Stimulated activated CD4-positive, alpha-beta T cell treated with anti-CD3 and anti-CD28 coated beads, Interleukin-4, amount 100 ng/mL, for 24 hours (primary cell): ENCODE measurements at places on chromosomes 1 and 21.

GRCh38 chr1:203465146-203465798, 10.3 kb upstream of the PRELP start:
- DNase-seq, result no peak

DNA sequence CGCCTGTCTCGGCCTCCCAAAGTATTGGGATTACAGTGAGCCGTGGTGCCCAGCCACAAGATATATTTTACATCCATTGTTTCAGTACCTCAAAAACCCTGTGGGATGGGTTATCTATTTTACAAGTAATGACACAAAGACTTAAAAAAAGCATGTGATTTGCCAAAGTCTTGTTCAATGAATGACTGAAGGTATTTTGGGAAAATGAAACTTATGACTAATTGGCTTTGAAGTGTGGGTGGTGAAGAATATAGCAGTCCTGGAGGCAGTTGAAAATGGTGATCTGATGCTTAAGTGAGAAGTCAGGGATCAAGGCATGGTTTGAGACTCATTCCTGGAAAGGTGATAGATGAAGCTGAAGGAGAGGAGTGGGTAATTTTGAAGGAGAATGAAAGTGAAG, 3.0 kb downstream of the SWT1 start:
- DNase-seq, result no peak

DNA sequence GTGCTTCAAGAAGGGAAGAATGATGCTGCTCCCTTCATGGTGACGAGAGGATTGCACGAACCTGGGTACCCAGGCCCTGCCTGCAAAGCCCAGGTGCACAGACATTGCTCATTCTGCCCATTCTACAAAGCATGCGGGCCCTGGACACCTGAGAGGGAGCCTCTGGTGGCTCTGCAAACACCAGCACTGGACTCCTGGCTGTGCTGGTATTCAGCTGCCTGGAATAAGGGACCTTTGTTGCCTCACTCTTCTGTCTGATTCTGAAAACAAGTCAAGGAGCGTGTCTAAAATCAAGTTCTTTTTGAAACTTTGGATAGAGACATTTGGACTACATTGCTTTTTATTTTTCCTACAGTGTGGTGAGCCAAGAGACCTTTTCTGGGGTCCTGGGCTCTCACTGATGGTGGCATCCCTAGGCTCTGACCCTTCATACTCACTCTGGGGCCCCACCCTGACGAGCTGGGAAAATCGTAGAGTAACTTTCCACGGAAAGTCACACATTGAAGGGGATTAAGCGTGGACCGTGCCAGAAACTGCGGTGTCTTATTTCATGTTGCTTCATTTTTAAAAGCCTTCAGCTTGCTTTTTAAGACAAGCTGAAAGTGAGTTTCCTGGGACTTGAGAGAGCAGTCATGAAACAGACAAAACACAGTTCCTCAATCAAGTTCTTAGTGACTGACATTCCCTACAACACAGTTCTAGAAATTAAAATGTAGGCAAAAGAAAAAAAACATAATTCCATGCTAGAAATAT, 24.0 kb downstream of the ABCA4 start:
- DNase-seq, result no peak

GRCh38 chr1:234440348-234440747, 38.6 kb downstream of the TARBP1 start:
- DNase-seq, result no peak

DNA sequence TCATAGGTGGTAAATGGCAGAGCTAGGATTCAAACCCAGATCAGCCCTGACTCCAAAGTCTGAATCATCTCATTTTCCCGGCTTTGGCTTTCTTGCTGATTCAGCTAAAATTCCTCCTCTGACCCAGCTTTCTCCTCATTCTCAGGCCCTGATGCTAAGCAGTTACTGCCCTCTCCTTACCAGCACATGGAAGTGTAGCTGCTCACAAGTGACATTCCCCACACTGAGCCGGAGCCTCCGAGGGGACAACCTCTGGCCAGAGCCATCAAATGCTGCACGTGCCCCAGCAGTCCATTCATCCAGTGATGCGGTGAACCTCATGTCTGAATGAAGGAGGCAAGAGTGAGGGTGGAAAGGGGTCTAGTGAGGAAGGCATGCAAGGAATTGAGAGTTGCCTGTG, 11.1 kb downstream of the ITGA10 start:
- no peak for DNase-seq

- DNase-seq, result no peak
These were observed 78.1 kb downstream of the SIK1 start for GRCh38 chr21:43348801-43349261.

DNA sequence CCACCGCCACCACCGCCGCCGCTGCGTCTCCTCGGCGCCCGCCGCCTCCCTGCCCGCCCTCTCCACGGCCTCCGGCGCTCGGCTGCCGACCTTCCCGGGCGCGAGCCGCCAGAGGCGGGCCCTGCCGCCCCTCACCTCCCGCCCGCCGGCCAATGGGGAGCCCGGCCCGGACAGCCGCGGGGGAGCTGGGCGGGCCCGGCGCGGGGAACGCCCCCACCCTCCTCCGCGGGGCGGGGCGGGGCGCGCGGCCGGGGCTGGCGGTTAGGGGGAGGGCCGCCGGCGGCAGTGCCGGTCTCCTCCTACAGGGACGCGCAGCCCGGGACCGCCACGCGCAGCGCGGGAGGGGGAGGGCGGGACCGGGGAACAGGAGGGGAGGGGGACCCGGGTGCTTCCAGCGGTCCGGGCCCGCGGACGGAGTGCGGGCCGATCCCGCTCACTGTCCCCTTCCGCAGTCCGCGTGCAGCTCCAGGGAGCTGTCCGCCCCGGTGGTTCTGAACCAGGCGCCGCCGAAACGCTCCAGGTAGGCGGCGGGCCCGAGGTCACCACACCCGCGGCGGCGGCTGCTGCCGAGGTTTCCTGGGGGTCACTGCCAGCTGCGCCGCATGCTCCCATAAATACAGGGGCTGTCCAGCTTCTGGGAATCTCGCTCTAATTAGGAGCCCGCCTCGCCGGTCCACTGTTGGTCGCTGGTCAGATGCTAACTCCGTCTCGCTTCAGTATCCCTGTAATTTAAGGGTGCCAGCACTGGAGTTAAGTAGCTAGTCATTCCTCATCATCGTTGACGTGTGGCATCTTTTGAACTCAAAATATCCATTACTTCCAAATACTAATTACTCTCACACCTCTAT, at the start of gene PGBD5:
Gene PGBD5 (minus strand): TSS at position 87 of the 848 bp plus-strand sequence. CDS start 404 bp downstream, outside the sequence.
- DNase-seq, result peak; percentile 50

- no peak for DNase-seq
These were observed 63.7 kb downstream of the SLX9 start for GRCh38 chr21:45003331-45004058.

DNA sequence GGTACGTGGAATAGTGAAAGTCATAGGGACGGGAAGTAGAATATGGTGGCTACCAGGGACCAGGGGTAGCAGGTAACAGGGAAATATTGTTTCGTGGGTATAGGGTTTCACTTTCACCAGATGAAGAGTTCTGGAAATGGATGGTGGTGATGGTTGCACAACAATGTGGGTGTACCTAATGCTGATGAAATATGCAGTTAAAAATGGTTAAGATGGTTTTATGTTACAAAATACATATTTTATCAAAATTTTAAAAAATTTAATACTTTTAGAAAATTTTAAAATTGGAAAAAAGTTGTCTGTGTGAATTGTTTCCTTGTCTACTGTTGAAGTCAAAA, 55.5 kb upstream of the TLR5 start:
- DNase-seq, result no peak

DNA sequence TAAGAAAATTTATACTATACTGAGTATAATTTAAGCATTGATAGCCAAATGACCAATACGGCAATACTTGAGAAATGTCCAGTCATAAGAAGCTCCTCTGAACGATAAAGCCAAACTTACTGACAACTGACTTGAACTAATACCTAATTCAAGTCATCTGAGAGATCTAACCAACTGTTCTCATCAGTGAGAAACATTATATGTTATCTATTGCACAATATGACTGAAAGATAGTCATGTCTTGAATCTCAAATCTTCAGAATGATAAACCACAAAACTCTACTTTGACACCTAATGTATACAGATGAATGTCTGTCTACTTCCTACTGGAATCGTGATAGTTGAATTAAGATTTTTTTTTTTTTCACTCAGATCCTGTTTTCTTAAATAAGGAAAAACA, 39.0 kb downstream of the APP start:
- DNase-seq, result no peak

- DNase-seq, result no peak
These were observed 118.9 kb downstream of the RIPK4 start for GRCh38 chr21:41647806-41648561.

- no peak for DNase-seq
These were observed 53.3 kb upstream of the EPS8L3 start for GRCh38 chr1:109816975-109817535.
